NCI-H526 (cell line): ENCODE measurements at places on chromosomes 2 and 18.

DNA sequence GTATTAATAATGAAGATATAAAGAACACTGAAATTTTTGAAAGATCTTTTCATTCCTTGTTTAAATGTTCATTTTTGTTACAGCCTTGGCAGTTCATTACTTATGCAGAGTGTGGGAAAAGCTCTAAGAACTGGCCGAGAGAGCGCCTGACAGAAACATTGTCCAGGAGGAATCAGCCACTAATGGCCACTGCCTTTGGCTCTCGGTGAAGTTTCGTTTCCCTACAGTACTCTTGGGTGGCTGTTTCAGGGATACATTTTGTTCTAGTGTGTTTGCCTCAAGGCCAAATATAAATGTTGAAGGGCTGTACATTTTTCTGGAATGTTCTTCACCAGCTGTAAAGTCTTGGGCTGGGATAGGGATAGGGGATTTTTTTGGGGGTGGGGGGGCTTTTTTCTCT is 10.7 kb downstream of the SPTBN1 start:
- no peak for DNase-seq

DNA sequence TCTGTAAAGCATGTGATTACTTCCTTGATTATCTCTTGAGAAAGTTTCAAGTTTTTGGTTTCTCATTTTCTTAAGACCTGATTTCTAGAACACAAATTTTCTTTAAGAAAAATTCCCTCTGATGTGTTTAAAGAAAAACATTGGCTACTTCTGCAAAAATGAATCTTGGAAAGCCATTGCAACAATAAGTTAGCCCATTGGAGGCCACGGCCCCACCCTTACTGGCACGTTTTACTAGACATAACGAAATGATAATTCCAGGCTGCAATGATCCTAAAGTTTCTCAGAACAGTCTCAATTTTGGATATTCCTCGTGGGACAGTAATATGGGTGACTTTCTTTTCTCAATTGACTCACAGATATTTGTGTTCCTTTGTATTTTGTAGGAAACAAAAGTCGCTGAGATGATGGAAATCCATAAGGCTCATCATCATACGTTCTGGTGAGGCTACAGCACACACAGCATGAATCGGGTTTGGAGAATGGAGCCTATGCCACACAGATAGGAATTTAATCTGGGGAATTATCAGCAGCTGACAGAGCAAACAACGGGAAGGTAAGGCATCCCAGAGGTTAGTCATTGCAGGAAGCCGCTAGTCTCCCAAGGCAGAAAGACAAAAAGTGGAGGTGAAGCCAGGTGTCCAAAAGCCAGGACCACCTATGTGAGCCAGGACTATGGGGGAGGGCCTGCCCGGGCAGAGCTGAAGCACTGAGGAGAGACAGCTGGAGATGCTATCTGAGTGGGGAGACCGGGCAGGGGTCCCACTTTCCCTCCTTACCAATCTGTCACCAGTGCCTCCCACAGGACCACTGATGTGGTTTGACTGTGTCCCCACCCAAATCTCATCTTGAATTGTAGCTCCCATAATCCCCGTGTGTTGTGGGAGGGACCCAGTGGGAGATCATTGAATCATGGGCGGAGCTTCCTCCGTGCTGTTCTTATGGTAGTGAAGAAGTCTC is 35.9 kb downstream of the SOWAHC start:
- DNase-seq, result no peak

GRCh38 chr2:105592288-105592687 is 152.4 kb upstream of the NCK2 start:
- DNase-seq, result no peak

DNA sequence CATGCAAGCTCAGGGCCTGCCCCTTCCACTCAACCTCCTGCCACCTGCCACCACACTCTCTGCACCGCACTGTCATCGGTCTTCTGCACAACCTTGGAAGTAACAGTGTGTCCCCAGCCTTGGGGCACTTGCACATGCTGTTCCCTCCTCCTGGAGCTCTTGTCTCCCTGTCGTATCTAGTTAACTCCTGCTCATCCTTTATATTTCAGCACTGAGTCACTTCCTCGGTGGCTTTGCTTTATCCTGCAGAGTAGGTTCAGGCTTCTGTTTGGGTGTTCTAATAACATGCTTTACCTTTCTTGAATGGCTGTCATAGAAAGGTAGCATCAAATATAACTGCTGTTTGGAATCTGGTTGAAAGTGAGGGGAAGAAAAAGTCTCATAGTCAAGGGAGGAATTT is 25.3 kb downstream of the PAX8 start:
- DNase-seq, result no peak

DNA sequence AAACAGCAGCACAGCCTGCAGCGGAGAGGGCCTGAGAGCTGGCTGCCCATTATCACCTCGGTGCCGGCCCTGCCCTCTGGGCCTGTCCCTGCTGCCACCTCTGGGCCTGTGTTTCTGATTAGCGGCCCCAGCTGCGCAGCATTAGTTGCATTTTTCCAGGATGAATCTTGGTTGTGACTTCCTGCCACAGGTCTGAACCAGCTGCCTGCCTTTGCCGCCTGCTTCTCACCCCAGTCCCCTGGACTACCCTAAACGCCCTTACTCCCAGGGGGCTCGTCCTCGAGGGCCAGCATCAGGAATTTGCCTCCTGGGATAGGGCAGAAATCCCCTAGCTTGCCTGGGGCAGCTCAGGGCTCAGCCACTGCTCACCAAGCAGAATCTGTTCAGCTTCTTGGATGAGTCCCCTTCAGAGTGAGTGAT is 342.8 kb downstream of the DYSF start:
- DNase-seq, result no peak

DNA sequence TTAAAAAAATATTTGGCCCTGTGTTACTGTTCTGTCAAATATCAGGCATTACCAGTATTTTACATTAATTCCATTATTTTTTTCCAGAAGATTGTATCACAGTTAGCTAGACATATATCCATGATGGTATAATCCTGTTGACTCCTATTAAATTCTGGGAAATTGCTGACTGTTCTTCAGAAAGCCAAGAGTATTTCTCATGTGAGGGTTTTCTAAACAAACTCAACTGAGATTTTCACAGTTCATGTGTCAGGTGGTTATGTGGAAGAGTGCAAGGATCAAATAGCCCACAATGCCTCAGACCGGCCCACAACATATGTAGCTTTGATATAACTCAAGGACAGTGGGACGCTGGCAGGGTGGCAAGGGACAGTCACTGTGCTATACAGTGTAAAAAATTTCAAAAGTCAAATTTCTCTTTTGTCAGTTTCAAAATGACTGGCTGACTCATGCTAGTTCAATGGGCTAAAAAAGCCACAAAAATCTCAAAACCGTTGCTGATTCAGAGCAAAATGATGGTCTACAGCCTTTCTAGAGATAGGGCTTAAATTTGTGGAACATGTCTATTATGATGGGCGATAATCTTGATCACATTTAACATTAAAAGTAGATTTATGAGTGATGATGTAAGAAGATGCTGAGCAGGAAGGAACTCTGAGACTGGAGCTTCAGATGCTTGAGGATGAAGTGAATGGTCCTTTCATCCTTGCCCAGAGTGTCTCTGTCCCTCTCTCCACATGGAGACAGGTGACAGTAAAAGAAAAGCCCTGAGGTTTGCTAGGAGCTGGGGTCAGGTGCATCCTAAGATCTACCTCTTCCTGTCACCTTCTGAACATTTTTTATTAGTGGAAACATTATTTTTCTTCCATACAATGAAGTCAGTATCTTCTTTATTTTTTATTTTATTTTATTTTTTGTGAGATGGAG is 175.8 kb upstream of the PIEZO2 start:
- DNase-seq, result no peak

DNA sequence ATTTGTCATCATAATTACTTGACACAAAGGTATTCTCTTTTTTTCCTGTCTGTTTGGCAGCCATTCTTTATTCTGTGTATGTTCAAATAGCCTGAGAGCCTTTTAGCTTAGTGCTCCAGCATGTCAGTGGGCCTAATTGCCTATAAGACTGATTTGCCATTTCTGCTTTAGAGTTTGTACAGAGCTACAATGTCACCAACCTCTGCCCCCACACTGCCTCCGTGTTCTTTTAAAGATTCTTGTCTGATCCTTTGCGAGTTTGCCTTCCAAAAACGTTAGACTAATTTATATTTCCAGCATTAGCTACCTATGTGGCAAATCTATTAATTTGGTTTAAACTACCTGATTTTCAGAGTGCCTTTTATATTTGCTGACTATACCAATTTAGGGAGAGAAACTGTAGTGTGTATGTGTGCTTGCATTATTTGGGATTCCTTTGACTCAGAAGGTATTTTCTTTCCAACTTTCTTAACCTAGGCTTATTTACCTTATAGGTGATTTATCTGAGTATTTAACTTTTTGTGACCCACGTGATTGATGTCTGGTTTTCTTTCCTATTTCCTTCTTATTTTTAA is 70.8 kb downstream of the FAM117B start:
- DNase-seq, result no peak

DNA sequence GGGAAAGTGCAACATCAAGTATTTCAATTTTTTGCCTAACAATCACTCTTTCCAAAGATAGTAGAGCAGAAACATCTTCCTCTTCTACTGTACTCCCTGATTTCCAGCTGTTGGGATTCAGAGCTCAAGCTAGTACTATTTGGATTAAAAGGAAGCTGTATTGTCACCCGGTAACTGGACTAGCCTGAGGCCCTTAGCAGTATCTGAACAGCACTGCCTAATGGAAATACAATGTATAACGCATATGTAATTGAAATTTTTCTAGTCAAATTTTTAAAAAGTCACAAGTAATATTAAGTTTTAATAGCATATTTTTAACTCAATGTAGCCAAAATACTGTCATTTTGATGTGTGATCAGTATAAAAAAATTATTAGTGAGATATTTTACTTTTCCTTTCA is 86.2 kb downstream of the COX7A2L start:
- DNase-seq, result no peak

DNA sequence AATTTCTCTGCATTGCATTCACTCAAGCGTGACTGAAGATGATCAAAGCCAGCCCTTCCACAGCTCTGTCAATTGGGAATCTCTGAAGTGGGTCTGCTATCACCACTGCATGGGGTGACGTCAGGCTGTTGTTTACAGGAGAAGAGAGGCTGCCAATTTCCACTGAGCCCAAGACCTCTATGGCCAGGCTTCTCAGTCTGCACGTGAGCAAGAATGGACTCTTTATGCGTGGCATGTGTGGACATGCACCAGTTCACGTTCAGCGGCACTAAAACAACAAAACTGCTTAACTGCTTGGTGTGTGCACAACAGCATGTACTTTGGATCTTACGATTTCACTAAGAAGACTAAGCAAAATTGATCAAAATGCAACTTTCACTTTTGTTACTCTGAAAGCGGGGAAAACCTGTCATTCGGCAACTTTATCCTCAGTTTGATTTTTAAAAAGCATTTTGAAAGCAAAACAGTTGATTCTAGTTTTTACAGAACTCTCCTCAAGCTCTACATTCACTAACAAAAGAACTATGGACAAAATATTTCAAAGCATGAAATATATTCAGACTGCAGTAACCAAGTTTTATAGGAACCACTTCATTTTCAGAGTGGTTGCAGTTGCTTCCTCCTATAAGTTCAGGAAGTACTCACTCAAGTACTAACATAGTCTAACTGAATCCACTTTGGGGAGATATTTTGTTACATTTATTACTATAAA is 77.0 kb upstream of the SERTAD2 start:
- DNase-seq, result peak; percentile 63

GRCh38 chr2:204000446-204000845 is 63.9 kb downstream of the ICOS start:
- DNase-seq, result no peak

GRCh38 chr2:191302459-191303139 is 57.4 kb downstream of the MYO1B start:
- peak; percentile 42 for DNase-seq
